ENCODE measurements at places on chromosomes 2 and 18.

DNA sequence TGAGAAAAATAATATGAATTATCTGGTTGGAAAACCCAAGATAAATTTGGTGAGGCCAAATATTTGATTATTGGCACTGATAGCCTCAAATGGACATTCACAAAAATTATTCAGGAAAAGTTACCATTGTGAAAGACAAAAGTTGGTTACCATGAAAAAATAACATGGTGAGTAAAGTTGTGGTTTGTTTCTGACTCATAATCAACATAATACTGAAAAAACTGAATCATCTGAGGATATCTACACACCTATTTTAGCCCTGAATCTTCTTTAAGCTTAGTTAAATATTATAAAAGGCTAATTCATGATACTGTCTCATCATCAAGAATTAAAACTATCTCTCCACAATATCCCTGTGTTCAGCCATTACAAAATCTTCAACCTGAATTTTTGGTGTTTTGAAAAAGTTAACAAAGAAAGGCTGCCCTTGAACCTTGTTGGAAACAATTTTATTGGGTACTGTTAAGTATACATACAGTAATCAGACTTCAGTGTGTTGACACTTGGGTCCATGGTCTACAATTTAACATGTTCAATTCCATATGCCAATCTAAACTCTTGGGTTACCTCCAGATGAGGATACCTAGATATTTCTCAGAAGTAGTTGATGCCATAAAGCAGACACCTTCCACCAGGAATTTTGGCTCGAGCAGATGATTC, 607.5 kb upstream of the SLC39A10 start:
- no peak for DNase-seq

DNA sequence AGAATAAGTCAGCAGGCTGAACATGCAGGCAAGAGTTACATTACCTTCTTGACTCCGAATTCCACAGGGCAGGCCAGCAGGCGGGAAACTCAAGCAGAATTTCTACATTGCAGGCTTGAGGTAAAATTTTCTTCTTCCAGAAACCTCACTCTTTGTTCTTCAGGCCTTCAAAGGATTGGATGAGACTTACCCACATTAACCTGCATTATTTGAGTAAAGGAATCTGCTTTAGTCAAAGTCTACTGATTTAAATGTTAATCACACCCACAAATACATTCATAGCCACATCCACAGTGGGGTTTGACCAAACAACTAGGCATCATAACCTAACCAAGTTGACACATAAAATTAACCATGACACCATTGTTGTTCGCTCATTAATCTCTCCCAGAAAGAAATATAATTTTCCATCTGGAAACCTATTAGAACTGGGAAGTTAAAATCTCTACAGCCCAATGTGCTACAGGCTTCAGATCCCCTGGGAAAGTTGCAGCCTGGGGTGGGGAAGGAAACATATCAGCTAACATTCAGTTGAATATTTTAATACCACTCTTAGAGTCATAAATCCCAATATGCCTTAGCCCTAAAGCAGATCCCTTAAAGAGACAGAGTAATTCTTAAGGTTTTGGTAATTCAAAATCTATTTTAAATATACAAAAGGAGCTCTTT, 468.2 kb upstream of the TNP1 start:
- no peak for DNase-seq

DNA sequence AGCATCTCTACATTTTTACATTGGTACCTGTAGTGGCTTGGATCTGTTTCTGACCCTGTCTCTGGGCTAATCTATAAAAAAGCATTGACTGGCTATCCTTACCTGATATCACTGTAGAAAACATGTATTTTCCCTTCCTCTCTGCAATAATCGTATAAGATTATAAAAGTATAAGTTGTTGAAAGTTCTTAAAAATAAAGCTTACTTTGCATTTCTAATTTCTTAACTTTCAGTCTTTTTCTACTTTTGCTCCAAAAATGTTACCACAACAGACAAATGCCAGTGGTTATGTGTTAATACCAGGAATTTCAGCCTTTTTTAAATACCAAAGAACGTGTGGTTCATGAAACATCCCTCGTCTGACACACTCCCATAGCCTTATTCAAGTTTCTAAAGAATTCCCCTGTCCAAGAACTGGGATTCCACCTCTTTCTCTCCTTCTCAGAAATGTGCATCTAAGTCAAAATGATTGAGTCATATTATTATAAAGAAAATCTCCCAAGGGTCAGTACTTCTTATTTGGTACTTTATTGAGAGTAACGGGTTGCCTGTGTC, 28.5 kb upstream of the ACKR3 start:
- DNase-seq, result no peak

DNA sequence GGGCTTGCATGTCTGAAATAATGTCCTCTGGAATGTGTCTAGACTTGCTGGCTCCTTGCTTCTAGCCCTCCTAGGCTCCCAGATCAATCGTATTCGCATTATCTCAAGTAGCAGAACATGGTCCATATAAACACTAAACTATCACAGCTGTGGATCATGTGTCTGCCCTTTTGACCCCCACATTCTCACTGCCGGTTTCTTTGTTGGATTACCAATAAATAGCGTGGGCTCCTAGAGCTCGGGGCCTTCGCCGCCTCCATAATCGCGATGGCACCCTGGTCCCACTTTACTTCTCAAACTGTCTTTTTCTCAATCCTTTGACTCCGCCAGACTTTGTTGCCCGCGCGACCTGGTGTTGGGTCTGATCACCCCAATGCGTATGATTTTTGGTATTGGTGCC, 6.3 kb upstream of the SCYGR8 start:
- DNase-seq, result no peak

DNA sequence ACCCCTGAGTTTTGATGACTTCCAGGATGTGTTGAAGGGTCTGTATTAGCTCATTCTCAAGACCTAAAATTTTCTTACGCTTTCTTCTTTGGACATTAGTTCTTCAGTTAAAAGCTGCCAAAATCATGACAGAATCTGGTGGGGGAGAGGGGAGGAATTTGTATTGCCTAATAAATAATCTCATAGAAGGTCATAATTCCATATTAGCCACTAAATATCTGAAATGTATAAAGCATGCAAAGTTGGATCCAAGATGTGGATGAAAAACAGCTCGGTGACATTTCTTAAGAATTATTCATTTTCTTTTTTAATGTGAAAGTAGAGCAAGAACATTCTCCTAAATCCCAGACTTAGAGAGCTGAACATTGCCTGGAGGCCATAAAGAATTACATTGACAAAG, 120.1 kb downstream of the MMADHC start:
- no peak for DNase-seq

DNA sequence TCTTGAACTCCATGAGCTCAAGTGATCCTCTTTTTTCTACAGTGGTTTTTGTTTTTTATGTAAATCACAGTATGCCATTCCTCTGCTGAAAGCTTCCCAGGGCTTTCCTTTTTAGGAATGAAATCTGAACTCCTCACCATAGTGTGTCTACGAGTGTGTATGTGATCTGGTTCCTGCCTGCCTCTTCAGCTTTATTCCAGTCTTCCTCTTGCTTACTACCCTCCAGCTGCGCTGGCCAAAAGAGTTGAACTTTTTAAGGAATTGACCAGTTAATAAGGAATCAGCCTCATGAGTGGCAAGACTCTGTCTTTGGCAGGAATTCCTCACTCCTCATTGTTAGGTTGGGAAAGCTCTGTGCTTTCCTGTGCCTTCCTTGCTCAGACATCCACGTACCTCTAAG, 4.0 kb downstream of the CCT7 start:
- no peak for DNase-seq
